ENCODE measurements at places on chromosomes 3 and 15. TPM values are rescaled to one million over a fixed set of nuclear protein-coding genes. Genes with fewer than 3 reads are reported as not detected.

- no peak for DNase-seq
These were observed 58.9 kb upstream of the KY start for GRCh38 chr3:134709561-134710312.

DNA sequence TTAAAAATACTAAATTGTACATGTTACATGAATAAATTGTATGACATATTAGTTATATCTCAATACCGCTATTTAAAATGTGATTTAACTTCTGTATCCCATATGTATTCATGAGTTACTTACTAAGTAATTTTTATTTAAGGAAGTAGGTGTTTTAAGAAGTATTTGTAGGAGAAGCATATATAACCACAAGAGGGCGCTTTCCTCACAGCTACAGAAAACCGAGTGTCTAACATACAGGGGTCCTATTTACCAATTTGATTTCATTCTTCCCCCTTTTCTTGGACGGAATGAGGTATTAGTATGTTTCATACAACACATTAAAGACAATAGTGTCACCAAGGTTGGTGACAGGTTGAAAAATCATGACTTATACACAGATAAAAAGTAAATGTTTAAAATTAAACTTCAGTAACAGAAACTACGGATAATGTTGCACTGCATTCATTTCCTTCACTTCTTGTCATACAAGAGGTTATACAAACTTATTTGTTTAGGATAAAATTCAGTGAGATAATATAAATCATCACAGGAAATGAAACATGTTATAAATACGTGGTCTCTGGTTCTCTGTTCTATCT is 253.6 kb downstream of the MAGI1 start:
- DNase-seq, result peak; percentile 48

The GJD2 gene
- not detected for total RNA-seq

The CFAP100 gene
- total RNA-seq, result not detected

GRCh38 chr3:170473358-170473757 is 54.7 kb downstream of the CLDN11 start:
- no peak for DNase-seq

GRCh38 chr3:33229066-33229465 is 10.5 kb upstream of the SUSD5 start:
- DNase-seq, result no peak

The NR2E3 gene
- 0.56 TPM for total RNA-seq

The NR1I2 gene
- total RNA-seq, result not detected

- peak; percentile 62 for DNase-seq
These were observed 326.0 kb upstream of the SGO1 start for GRCh38 chr3:20511863-20512505.

The KCNMB2 gene
- total RNA-seq, result not detected
